ENCODE measurements at places on chromosomes 2 and 18. TPM values are rescaled to one million over a fixed set of nuclear protein-coding genes. Genes with fewer than 3 reads are reported as not detected.

DNA sequence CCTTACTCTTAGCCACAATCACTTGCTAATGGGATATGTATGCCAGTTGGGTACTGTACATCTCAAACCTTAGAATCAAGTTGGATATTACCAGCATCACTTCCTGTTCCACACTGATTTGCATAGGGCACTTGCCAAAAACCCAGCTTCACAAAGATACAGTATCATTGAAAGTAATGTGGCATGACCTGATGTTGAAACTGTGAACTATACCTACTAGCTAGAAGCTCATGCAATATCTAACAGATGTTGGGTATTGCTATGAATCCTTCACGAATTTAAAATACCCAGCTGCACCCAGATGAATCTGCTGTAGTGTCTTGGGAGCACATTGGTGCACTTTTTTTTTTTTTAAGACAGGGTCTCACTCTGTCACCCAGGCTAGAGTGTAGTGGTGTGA is 6.5 kb upstream of the STAMBP start:
- DNase-seq, result no peak
- no peaks in the 10 kb centered on the region for H3K27me3 ChIP-seq
- no peaks in the 10 kb centered on the region for H3K36me3 ChIP-seq
- no peak overlapping the region for H3K27ac ChIP-seq

DNA sequence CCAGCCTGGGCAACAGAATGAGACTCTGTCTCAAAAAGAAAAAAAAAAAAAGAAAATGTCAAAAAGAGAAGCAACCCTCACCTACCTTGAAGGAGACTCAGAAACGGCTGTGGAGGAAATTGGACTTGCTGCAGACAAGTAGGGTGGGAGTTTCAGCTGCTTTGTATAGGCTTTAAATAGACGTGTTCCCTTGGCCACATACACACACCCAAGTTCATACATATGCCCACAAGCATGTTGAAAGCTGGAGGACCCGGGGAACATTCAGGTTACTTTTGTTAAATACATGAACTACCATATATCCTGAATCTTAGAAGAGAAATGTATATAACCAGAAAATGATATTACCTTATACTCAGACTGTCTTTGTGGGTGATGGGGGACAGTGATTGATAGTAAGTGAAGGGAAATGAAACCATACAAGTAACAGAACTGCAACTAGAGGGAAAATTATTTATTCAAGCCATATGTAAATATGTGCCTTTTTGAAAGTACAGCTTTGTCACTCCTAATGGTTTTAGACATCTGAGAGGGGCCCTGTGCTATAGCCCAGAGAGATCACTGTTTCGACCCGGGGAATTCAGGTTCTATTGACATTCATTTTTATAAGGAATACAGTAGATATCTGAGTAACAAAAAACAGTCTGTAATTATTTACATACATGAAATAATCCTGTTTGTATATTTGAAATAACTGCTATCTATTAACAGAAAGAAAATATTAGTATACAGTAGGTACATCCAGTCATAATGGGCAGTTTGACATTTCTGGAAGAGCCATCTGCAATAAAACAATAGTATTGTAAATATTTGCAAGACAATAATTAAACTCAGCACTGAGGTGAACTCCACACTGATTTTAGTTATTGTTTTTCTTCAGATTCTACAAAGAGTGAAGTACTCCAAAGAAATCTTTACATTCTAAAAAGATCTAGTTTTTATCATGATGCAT is 48.0 kb upstream of the TGIF1 start:
- H3K27me3 ChIP-seq, result no peaks in the 10 kb centered on the region
- H3K4me3 ChIP-seq, result no peak overlapping the region
- no peak for DNase-seq
- no peaks in the 10 kb centered on the region for H3K36me3 ChIP-seq

DNA sequence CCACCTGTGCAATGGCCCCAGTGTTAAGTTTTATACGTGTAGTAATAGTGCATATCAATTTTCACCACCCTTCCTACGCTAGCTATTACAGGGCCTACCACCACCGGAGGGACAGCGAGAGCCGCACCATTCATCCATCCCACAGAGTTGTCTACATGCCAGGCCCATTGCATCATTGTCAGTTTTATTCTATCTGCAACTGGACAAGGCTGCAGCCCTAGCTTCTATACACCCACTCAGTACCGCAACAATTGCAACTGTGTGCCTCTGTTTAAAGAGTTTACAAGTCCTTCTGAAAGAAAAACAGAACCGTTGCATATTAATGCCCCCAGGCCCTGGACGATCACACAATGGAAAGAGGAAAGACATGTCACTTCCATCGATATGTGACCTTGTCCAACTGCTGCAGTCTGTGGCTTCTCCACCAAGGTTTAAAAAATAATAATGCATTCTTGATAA is 58.6 kb downstream of the ZEB2 start:
- no peaks in the 10 kb centered on the region for H3K4me1 ChIP-seq
- no peak overlapping the region for H3K4me3 ChIP-seq
- DNase-seq, result no peak
- H3K27me3 ChIP-seq, result no peaks in the 10 kb centered on the region

DNA sequence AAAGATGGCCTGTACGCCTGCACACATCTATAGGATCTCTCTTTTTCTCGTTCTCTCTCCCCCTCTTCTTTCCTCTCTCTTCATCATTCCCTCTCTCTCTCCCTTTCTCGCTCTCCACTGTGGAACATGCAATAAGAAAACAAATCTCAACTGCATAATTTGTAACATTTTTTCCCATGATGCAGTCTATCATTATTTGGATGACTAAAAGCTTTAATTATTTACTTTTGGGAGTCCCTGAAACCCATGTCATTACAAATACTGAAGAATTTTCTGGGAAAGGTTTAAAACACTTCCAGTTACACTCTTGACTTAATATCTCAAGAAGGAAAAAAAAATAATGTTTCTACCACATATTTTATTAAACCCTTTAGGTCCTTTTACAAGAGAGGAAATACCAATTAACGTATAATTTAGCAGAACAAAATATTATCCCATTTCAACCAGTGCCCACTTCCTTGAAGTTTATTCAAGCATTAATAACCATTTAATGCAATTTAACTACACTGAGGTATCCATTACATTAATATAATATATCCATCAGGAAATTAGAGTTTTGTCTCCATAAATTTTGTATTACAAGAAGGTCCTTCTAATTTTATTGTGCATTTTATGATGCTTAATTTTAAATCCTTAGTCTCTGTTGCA is 1615.2 kb upstream of the ACVR2A start:
- H3K27me3 ChIP-seq, result no peaks in the 10 kb centered on the region
- H3K4me3 ChIP-seq, result no peak overlapping the region
- H3K27ac ChIP-seq, result no peak overlapping the region
- H3K4me1 ChIP-seq, result no peaks in the 10 kb centered on the region
- no peaks in the 10 kb centered on the region for H3K36me3 ChIP-seq

- H3K4me3 ChIP-seq, result no peak overlapping the region
- no peaks in the 10 kb centered on the region for H3K36me3 ChIP-seq
- no peak for DNase-seq
- no peak overlapping the region for H3K27ac ChIP-seq
- no peaks in the 10 kb centered on the region for H3K4me1 ChIP-seq
- H3K27me3 ChIP-seq, result no peaks in the 10 kb centered on the region
Observed at GRCh38 chr2:39144416-39144815, 23.6 kb upstream of the SOS1 start.

GRCh38 chr2:99507937-99508818 is 18.4 kb upstream of the REV1 start:
- H3K4me3 ChIP-seq, result no peak overlapping the region
- H3K27ac ChIP-seq, result no peak overlapping the region
- no peaks in the 10 kb centered on the region for H3K4me1 ChIP-seq
- no peaks in the 10 kb centered on the region for H3K36me3 ChIP-seq
- no peak for DNase-seq
- no peaks in the 10 kb centered on the region for H3K27me3 ChIP-seq

- H3K4me1 ChIP-seq, result peaks cover 3% of the 10 kb centered on the region
- DNase-seq, result no peak
- H3K4me3 ChIP-seq, result no peak overlapping the region
- H3K27me3 ChIP-seq, result no peaks in the 10 kb centered on the region
Observed at GRCh38 chr18:49412679-49413078, 47.8 kb downstream of the DYM start.

GRCh38 chr2:131142849-131143248 is 37.7 kb downstream of the PLEKHB2 start:
- H3K4me1 ChIP-seq, result no peaks in the 10 kb centered on the region
- DNase-seq, result no peak
- H3K4me3 ChIP-seq, result no peak overlapping the region
- H3K27ac ChIP-seq, result no peak overlapping the region

GRCh38 chr2:160941290-160941846 is 218.9 kb upstream of the TANK start:
- DNase-seq, result no peak
- H3K27ac ChIP-seq, result no peak overlapping the region
- no peaks in the 10 kb centered on the region for H3K27me3 ChIP-seq
- no peak overlapping the region for H3K4me3 ChIP-seq
- no peaks in the 10 kb centered on the region for H3K36me3 ChIP-seq

DNA sequence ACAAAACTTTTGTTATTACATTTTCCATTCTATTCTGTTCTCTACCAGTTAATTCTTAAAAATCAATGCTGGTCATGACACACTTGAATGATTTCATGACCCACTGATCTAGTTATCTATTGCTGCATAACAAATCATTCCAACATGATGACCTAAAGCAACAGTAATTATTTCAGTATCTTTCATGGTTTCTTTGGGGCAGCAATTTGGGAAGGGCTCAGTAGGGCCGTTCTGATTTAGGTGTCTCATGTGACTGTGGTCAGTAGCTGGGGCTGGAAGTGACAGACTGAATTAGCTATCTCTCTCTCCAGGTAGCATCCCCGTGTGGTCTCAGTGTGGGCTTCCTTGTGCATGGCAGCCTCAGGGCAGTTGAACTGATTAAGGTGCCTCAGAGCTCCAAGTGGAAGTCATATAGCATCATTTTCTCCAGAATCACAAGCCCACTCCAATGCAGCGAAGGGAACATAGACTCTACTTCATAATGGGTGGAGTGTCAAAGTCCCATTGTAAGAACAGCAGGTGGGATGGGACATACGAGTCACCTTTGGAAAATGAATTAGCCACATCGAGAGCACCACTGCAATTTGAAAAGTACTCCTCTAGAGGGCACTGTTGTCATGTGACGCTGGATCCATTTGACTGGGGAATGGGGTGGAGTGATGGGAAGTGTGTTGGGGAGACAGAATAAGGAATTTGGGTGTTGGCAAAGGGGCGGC is 39.1 kb upstream of the FAM136A start:
- no peaks in the 10 kb centered on the region for H3K4me1 ChIP-seq
- H3K27ac ChIP-seq, result no peak overlapping the region
- H3K27me3 ChIP-seq, result no peaks in the 10 kb centered on the region
- DNase-seq, result no peak
- no peaks in the 10 kb centered on the region for H3K36me3 ChIP-seq
- H3K4me3 ChIP-seq, result no peak overlapping the region

DNA sequence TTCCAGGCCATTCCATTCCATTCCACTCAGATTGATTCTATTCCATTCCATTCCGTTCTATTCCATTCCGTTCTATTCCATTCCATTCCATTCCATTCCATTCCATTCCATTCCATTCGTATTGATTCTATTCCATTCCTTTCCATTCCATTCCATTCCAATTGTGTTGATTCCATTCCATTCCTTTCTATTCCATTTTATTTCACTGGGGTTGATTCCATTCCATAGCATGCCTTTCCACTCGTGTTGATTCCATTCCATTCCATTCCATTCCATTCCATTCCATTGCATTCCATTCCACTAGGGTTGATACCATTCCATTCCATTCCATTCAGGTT is 1142.3 kb downstream of the RPIA start:
- no peaks in the 10 kb centered on the region for H3K36me3 ChIP-seq
- no peaks in the 10 kb centered on the region for H3K4me1 ChIP-seq
- no peaks in the 10 kb centered on the region for H3K27me3 ChIP-seq
- no peak overlapping the region for H3K27ac ChIP-seq

DNA sequence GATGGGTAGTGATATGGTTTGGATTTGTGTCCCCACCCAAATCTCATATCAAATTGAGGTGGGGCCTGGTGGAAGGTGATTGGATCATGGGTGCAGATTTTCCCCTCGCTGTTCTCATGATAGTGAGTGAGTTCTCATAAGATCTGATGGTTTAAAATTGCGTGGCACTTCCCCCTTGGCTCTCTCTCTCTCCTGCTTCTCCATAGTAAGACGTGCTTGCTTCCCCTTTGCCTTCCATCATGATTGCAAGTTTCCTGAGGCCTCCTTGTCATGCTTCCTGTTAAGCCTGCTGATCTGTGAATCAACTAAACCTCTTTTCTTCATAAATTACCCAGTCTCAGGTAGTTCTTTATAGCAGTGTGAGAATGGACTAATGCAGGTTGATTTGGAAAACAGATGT is 223.2 kb upstream of the APCDD1 start:
- no peak overlapping the region for H3K27ac ChIP-seq
- no peak for DNase-seq
- H3K36me3 ChIP-seq, result no peaks in the 10 kb centered on the region

DNA sequence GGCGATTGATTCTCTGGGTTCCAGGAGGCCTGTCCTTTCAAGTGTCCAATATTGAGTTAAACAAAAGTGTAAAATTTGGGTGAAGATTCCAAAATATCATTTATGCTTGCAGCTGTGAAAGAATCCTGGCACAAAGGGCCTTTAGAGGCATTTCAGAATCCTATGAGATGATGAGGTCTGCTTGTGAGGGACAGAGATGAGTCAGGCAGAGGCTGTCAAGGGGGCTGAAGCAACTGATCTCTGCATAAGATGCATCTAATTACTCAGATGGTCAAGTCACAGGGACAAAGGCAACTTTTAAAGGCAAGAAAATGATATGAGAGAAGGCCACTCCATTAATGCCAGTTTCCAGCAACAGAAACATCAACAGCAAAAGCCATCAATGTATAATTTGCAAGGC is 78.8 kb downstream of the FHOD3 start:
- H3K27me3 ChIP-seq, result no peaks in the 10 kb centered on the region
- H3K36me3 ChIP-seq, result no peaks in the 10 kb centered on the region
- H3K4me3 ChIP-seq, result no peak overlapping the region
- no peaks in the 10 kb centered on the region for H3K4me1 ChIP-seq
- no peak overlapping the region for H3K27ac ChIP-seq

- H3K27me3 ChIP-seq, result no peaks in the 10 kb centered on the region
- H3K36me3 ChIP-seq, result no peaks in the 10 kb centered on the region
- H3K4me1 ChIP-seq, result no peaks in the 10 kb centered on the region
- H3K27ac ChIP-seq, result no peak overlapping the region
Observed at GRCh38 chr18:9792565-9793245, 84.6 kb downstream of the RAB31 start.

GRCh38 chr2:119464981-119465380 is 33.3 kb downstream of the TMEM37 start:
- no peaks in the 10 kb centered on the region for H3K36me3 ChIP-seq
- no peak overlapping the region for H3K4me3 ChIP-seq
- H3K4me1 ChIP-seq, result no peaks in the 10 kb centered on the region
- DNase-seq, result no peak
- no peak overlapping the region for H3K27ac ChIP-seq
- H3K27me3 ChIP-seq, result no peaks in the 10 kb centered on the region

The IL36RN gene
- not detected for total RNA-seq

The L3MBTL4 gene
- total RNA-seq, result 15.0 TPM

The TMEM247 gene
- total RNA-seq, result not detected

The ADAM23 gene
- total RNA-seq, result 0.17 TPM

The RIT2 gene
- total RNA-seq, result not detected

The PDCL3 gene
- 5.0 TPM for total RNA-seq

The SLC8A1 gene
- 18.5 TPM for total RNA-seq

The CXCR2 gene
- 0.47 TPM for total RNA-seq

The CRACDL gene
- total RNA-seq, result 0.42 TPM

The PSMD14 gene
- total RNA-seq, result 34.8 TPM

The CDK15 gene
- 0.47 TPM for total RNA-seq

The STAT4 gene
- total RNA-seq, result 2.5 TPM

The ZSWIM2 gene
- not detected for total RNA-seq
